ENCODE measurements at places on chromosomes 3 and 15.

DNA sequence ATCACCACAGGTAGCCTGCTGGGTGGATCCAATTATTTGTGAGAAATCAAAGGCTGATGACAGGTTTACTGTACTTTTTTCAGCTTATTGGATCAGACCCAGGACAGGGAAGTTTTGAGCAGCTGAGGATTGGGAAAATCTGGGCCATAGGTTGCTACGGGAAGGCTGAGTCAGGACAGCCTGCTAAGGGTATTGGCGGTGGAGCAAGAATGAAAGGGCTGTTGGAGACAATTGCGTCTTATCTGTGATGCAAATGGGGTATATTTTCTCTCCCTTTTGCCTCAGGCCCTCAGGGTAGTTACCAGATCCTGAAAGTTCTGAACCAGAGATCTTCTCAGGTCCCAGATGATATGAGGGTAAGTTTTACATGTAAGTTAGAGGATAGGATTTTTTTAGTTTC, 317.7 kb downstream of the EDEM1 start:
- DNase-seq, result no peak

- no peak for DNase-seq
Observed at GRCh38 chr3:198112031-198112430, 152.0 kb downstream of the LMLN start.

DNA sequence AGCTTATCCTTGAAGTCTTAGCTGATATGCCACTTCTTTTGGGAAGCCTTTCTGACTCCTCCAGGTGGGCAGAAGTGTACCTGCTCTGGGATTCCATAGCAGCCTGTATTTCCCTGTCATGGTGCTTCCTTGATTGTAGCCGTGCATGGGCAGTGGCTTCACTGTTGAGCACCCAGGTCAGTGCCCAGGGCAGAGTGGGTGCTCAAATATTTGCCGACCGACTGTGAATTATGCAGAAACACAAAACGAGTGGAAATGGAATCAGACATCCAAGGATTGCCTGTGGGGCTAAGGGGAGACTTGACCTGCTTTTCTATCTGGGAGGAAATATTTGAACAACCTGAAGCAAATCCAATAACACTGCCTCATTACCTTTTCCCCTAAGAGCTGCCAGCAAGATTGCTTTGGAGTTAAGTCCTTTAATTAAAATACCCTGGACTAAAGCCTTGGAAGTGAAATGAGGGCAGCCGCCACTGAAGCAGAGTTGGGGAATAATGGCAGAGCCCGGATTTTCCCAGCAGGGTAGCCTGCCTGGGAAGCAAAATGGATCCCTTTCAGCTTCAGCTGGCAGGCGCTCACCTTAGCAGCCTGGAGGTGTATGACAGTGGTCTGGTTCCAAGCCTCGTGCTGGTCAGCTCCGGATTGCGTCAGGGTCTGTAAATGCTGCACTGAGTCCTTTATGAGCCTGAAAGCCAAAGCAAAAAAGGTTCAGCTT, 14.9 kb downstream of the ACOX2 start:
- DNase-seq, result no peak

- no peak for DNase-seq
Observed at GRCh38 chr3:13077431-13078162, 4.4 kb upstream of the IQSEC1 start.

DNA sequence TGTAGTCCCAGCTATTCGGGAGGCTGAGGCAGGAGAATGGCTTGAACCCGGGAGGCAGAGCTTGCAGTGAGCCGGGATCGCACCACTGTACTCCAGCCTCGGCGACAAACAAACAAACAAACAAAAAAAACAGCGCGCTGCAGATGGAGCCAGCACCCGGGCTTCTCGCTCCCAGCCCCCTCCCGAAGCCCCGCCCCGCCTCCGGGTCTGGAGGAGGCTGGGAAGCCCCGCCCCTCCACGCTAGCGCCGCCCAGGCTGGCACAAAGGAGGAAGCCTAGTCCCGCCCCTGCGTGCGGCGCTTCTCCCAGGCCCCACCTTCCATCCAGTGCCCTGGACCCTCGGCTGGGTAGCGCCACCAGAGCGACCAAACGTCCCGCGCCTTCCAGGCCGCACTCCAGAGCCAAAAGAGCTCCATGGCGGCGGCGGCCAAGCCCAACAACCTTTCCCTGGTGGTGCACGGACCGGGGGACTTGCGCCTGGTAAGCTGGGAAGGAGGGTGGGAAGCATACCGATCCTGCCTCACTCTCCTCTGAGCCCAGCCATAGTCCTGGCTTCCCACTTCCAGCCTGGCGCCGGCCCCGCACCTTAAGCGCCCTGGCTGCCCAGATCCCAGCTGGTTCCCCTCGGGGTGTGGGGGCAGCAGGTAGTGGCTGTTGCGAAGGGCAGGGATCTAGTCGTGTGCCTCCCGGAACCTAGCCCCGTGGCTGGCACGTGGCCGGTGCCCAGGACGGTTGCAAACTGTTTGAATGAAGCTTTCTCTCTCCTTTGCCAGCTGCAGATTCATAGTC, at the start of gene SORD:
Gene SORD (plus strand): TSS at position 325 of the 788 bp plus-strand sequence. CDS start 89 bp downstream, at position 414.
- peak; percentile 99 for DNase-seq

GRCh38 chr3:46089237-46090011, 62.1 kb upstream of the XCR1 start:
- no peak for DNase-seq

Data from nephron progenitor cell (in vitro differentiated cells).